ENCODE measurements at places on chromosomes 6 and 20. TPM values are rescaled to one million over a fixed set of nuclear protein-coding genes. Genes with fewer than 3 reads are reported as not detected.

- peak; percentile 20 for DNase-seq
Measured at GRCh38 chr6:346386-347030, 45.0 kb upstream of the IRF4 start.

The TTLL9 gene
- not detected for total RNA-seq

DNA sequence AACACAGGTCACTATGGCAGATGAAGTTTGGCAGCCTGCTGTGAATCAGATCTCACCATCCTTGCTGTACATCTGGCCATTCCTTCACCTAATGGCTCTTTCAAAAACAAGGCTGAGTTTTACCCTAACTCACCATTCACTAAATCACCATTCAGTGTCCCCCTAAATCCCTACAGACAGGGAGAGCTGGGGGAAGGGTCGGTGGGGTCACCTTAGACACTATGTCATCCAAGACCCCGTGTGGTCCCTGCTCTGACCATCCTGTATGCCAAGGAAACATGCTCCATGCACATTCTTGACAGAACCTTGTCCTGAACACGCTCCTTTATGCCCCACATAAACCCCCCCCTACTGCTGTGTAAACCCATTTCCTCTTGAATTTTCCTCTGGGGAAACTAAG, 31.8 kb upstream of the IL17A start:
- DNase-seq = no peak

DNA sequence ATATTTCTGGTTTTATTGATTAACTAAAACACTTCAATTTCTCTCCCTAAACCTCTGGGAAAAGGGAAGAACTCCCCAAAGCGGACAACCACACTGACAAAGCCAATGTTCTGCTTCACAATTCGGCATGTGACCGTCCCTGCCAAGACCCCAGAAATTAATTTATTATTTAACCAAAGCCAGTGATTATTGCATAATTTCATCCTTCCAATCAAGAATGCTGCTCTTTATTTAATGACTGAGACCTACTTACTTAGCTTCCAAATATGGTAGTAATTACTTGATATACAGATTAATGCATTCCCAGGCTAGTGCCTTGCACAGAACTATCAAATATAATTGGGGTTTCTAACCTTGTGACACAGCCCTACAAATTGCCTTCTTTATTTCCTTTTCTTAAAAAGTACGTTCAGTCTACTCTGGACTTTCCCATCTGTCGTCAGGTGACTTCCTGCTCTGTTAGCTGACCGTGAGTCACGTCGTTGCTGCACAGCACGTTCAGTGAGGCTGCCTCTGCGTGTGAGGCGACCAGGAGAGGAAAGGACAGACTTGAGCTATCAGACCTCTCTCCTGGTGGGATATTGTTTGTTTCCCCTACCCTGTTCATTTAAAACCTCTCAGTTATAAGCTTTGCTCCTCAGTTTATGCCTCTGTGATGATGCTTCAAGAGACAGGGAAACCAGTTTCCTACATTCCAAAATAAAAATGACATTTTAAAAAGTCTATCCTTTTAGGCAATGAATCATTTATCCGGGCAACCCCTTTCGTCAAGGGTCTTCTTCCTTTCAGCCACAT, 55.7 kb upstream of the TNFAIP3 start:
- DNase-seq = peak; percentile 84

DNA sequence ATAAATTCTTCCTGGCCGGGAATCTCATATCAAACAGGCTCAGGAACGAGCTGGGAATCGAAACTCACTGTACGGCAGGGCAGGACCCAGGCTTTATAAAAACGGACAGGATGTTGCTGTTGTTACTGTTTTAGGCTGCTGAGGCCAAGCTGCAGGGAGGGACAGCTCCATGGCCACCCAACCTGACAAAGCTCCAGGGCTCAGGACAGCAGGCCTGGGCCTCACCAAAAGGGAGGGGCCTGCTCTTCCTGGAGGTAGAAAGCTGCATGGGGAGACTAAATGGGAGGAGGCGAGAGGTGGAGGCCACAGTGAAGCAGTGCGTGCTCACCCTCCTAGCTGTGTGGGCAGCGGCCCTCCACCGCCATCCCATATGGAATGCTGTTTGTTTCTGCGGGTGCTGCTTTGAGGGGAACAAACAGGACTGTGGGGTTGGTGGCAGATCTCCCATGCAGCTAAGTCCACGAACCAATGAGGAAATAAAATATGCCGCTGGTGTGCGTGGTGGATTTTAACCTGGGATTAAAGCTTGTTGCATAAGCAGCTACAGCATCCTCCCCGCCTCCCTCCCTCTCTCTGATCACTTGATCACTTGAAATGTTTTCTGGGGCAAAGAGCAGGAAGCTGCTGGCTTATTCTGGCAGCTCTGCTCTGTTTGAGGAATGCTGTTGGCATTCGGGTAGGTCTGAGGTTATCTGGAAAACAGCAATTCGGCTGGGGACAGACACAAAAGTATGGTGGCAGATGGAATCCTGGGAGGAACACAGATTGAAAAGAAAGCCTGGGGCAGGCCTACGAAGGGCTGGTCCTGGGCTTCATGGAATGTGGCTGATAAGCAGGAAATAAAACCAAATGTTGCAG, 2.4 kb upstream of the ZMYND8 start:
- peak; percentile 79 for DNase-seq

The SLC26A8 gene
- total RNA-seq = not detected

The SFT2D1 gene
- 26.5 TPM for total RNA-seq

DNA sequence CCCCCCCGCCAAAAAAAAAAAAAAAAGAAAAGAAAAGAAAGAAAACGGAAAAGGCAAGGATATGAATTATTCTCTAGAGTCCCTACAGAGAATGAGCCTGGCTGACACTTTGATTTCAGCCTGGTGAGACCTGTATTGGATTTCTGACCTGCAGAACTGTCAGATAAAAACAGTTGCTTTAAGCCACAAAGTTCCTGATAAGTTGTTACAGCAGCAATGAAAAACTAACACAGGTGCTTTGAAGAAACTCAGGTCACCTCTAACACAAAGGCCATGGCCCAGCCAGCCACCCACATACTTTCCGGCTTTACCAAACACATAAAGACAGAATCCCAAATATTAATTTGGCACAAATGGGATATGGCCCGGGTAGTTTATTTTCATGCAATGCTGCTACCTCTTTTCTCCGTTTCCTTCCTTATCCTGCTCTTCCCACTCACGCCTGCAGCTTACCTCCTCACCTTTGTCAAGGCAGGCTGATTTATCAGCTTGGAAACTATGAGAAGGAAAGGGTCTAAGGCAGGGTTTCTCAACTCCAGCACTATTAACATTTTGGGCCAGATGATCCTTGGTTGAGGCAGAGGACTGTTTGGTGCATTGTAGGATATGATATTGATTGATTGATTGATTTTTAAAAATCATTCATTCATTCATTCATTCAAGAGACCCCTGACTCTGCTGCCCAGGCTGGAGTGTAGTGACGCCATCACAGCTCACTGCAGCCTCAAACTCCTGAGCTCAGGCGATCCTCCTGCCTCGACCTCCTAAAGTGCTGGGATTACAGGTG, 88.1 kb downstream of the ATXN1 start:
- no peak for DNase-seq

DNA sequence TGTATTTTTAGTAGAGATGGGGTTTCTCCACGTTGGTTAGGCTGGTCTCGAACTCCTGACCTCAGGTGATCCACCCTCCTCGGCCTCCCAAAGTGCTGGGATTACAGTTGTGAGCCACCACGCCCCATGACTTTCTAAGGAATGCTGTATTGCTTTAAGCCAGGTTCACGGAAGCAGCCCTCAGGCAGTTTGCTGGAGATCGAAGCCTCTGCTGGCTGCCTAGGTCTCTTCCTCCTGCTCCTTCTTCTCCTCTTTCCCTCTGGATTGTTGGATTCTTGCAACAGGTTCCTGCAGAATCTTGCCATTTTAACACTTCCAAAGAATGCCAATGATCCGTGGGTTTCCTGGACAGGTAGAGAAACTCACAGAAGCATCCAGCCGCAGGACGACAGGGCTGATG, 29.3 kb upstream of the B4GALT5 start:
- no peak for DNase-seq

The LY6G6C gene
- not detected for total RNA-seq

DNA sequence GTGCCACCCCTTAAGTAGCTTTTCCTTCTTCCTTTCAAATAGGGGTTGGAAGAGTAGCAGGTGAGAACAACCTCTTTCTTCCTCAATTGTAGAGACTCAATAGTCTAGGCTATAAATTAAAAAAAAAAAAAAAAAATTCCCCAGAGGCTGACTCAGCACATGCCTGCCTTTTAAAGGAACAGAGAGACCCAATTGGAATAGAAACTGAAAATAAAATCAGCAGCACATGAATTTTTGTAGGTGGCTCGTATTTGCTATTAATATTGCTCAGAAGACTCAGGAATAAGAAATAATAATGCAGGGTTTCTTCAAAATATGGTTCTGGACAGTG, 19.3 kb downstream of the TOP1 start:
- peak; percentile 44 for DNase-seq

GRCh38 chr6:80158478-80158989, 52.1 kb downstream of the BCKDHB start:
- DNase-seq = no peak

The FAM217A gene
- not detected for total RNA-seq

The CHMP4B gene
- 110 TPM for total RNA-seq

- DNase-seq = no peak
Measured at GRCh38 chr6:169638388-169638787, 63.4 kb downstream of the WDR27 start.

The MOG gene
- total RNA-seq = 1.8 TPM

DNA sequence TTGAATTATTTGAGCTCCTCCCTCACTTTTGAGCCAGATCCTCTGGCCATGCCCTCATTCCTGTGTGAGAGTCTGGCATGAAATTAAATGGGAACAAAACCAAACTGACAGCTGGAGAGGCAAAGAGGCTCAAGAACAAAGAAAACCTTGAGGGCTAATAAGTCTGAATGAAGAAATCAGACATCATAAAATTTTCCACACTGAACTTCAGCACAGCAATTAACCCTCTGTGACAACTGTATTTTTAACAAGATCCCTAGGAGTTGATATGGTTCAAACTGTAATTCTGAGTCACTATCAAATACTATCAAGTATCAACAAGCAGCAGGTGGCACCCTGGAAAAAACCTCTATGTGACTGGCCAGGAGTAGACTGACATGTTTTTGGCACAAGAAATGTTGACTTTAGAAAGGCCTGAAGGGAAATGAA, 109.4 kb upstream of the EMILIN3 start:
- DNase-seq = peak; percentile 77

The CFB gene
- total RNA-seq = 0.66 TPM

DNA sequence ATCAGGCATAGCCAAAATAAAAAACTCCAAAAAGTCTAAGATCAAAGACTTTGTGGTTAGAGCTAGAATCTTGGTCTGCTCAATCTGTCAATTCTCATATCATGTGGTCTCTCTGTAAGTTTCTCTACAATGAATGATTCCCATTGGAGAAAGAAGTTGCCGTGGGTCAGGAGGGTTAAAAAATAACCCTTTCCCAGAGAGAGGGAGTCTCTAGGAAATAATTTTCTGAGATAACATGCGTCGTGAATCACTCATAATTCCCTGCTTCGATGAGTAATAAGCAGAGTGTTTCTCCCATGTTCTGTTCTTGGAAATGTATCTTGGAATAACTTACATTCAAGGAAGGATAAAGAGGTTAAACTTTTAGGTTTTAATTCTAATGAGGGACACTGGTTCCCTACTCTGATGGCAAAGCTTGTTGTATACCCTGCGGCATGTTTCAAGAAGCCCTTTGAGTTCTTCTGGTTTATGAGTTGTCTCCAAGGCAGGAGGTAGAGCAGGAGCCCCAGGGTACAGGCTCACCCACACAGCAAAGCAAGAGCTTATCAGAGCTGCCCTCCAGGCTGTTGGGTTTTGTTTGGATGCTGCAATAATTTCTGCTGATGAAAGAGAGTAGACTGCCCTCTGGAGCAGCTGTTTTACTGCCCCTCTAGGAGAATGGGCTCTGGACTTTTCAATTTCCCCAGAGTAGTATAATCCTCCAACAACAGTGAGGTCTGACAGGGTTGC, 599.1 kb downstream of the QKI start:
- DNase-seq = no peak

GRCh38 chr6:50846852-50847155, 28.1 kb downstream of the TFAP2B start:
- DNase-seq = no peak

- DNase-seq = peak; percentile 89
Measured at GRCh38 chr6:150881911-150882481, 16.5 kb downstream of the MTHFD1L start.

- DNase-seq = peak; percentile 7
Measured at GRCh38 chr20:61757678-61758563, 307.8 kb downstream of the TAF4 start.

The INSM1 gene
- total RNA-seq = not detected

The FAM162B gene
- not detected for total RNA-seq

DNA sequence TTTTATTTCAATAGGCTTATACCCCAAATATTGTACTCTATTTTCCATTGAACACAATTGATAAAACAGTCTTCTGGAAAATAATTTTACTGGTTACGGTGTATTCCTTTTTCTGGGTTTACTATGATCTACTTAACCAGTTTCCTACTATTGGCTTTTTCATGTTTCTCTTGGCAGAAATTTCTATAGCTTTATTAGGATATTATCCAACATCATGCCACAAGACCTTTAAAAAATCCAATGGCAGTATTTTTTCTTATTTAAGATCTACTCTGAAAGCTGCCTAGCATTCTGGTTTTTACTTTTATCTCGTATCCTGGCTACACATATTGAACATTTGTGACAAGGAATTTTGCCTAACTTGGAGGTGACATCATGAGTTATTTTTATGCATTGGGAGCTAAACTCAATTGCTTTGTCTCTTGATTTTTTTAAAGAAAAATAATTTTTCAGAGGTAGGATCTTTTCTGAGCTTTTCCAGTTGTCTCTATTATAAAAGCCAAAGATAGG, 45.5 kb downstream of the SLC9A8 start:
- DNase-seq = no peak

GRCh38 chr6:97110149-97110548, 172.9 kb downstream of the MMS22L start:
- DNase-seq = no peak

The TCP11 gene
- not detected for total RNA-seq

- DNase-seq = no peak
Measured at GRCh38 chr20:48141660-48142515, 356.6 kb upstream of the SULF2 start.

GRCh38 chr6:100378576-100378975, 86.1 kb downstream of the SIM1 start:
- DNase-seq = no peak
